ENCODE measurements at places on chromosomes 3 and 15.

GRCh38 chr3:26449996-26450395 lies 172.6 kb upstream of the LRRC3B start:
- DNase-seq: no peak

- DNase-seq: no peak
Measured at GRCh38 chr3:132007617-132008016, 27.2 kb downstream of the CPNE4 start.

DNA sequence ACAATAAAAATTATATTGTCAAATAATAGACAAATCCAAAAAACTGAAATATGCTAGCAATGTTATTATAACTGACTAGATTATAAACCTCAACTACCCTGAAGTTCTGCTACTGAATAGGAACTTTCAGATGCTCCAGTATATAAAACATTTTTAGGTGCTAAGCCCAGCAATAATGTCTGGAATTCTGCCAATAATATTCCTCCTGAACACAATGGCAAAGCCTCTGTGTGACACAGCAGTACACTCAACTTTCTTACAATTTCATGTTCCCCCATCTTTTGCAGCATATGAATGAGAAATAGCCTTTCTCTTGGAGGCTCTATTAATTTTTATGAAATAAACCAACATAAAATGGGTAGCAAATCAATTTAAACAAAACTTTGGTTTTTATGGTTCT lies 29.5 kb downstream of the ATOSA start:
- DNase-seq: no peak

DNA sequence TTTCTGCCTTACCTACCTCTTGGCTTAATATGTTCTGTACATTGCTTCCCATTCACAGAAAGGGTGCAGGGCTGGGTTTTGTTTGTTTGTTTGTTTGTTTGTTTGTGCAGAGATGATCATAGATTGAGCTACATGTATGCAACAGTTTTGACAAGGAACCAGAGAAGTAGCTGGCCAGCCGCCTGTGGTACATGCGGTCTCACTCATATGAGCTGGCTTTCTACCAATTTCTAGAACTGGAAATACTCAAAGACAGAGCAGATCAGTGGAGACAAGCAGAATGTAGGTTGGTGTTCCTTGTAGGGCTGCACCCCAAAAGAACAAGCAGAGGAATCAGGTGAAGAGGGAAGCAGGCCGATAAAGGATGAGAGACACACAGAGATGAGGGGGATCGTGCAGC lies 502.7 kb downstream of the SOX2 start:
- DNase-seq: no peak

DNA sequence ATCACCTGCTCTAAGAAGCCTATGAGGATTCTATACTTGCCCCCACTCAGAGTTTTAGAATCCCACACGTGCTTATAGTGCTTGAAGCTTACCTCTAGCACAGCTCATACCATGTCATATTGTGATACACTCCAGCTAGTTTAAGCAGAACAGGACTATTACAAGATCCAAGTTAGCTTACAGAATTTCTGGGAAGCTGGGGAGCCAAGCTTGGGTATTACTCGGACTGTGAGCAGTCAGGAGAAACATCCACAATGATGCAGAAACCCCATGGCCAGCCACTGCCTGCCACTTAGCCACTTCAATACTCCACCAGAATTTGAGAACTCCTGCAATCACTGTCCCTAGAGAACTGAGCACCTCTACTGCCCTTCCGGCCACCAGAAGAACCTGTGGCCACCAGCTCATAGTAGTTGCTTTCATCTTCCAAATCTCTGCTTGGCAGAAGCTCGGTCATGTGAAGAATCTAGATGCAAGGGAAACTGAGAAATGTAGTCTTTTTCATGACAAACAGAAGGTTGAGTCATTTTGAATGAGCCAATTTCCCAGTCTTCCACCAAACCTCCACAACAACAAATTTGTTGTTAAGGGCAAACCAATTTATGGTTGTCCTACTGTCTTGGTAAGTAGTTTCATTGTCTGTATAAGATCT lies 27.7 kb upstream of the SSR3 start:
- DNase-seq: no peak

DNA sequence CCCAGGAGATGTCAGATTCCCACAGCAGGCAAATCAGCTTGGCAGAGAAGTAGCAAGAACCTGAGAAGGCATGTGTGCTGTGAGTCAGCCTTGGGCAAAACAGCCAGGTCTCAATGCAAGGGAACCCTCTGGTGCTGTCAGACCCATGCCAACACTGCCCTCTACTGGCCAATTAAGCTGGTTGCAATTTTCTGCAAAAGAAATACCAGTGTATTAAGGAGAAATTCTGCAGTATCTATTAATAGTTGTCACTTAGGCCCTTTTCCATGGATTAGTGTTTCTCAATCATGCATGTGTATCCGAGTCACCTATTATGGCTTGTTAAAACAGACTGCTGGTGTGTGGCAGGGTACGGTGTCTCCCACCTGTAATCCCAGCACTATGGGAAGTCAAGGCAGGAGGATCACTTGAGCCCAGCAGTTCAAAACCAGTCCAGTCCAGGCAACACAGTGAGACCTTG lies 26.2 kb downstream of the MAP4 start:
- peak; percentile 27 for DNase-seq

GRCh38 chr3:71689291-71689690 lies 35.9 kb downstream of the EIF4E3 start:
- DNase-seq: no peak

- no peak for DNase-seq
Measured at GRCh38 chr15:59896663-59897074, 107.4 kb upstream of the FOXB1 start.

DNA sequence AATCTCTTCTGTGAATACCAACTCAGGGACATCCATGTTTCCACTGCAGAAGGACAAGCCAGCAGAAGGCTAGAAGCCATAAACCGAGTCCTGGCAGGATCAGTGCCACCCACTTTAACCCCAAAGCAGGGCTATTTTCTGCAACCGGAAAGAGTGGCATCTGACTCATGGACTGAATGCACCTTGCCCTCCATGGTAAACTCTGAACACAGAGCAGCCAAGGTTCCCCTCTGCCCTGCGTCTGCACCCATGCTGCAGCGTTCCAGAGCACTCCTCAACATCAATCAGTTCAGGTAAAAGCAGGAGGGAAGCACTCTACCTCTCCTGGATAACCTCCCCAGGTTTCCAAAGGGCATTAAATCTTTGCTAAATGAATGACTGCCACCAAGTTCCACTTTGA lies 801 bp upstream of the NGRN start:
- DNase-seq: no peak

GRCh38 chr15:55676507-55676906 lies 66.4 kb downstream of the PRTG start:
- no peak for DNase-seq

DNA sequence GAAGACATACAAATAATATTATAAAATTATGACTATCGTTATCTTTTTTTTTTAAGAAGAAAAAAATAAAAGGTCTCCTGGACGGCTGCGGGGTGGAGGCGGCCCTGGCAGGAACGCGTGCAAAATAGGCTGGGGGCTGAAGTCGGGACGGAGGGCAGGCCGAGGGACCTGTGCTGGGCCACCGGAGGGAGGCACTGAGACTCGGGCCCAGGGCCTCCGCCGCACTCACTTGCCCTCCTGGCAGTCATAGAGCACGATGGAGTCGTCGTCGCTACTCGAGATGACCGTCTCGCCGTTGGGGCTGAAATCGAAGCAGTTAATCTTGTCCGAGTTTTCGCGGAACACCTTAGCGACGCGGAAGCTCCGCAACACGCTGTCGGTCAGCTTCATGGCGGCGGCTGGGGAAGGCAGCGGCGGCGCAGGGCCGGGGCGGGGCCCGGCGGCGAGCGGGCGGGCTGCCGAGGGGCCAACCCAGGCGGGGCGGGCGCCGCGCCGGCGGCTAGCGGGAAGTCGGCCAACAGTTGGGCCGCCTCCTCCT lies 408 bp downstream of the WDR82 start:
- no peak for DNase-seq

- DNase-seq: peak; percentile 7
Measured at GRCh38 chr3:48429960-48430707, at the start of gene PLXNB1. Gene PLXNB1 (minus strand): TSS chr3:48430086. CDS start chr3:48424611, 5,475 bp downstream.

GRCh38 chr15:59437142-59437816 lies 707 bp upstream of the FAM81A start:
- DNase-seq: no peak

DNA sequence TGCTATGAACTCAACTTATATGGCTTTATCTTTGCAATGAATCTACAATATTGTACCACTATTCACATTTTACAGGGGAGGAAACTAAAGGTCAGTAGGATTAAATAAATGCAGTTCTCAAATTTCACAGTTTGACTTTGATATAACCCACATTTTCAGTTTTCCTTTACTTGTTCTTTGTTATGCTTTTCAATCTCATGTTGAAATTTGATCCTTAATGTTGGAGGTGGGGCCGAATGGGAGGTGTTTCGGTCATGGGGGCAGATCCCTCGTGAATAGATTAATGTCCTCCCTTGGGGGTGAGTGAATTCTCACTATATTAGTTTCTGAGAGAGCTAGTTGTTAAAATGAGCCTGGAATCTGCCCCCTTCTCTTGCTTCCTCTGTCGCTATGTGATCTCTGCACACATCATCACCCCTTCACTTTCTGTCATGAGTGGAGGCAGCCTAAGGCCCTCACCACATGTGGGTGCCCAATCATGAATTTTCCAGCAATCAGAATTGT lies 44.7 kb downstream of the CD200 start:
- DNase-seq: no peak

GRCh38 chr3:154050766-154051165 lies 70.4 kb upstream of the ARHGEF26 start:
- no peak for DNase-seq

GRCh38 chr15:54462511-54462913 lies 484.3 kb downstream of the UNC13C start:
- DNase-seq: no peak

DNA sequence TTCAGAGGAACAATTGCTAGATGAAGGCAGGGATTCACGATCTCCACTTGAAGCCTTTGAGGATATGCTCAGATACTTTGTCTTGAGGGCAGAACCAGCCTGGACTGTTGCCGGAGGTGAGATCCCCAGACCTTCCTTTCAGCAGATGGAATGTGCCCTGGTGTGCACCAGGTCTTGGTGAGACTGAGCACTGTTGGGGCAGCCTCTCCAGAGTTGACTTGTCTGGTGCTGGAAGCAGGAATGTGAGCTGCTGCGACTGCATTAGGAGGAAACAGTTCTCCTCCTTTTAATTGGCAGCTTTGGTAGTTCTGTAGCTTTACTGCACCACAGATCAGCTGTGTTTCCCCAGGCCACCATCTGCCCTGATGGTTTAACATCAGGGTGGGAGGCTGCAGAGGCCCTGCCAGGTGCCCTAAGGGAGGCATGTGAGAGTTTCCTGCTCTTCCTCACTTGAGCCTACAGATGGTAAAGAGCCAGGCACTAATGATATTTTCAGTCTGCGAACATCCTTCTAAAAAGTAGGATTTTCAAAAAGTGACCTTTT lies 58.5 kb downstream of the CTDSPL start:
- no peak for DNase-seq

DNA sequence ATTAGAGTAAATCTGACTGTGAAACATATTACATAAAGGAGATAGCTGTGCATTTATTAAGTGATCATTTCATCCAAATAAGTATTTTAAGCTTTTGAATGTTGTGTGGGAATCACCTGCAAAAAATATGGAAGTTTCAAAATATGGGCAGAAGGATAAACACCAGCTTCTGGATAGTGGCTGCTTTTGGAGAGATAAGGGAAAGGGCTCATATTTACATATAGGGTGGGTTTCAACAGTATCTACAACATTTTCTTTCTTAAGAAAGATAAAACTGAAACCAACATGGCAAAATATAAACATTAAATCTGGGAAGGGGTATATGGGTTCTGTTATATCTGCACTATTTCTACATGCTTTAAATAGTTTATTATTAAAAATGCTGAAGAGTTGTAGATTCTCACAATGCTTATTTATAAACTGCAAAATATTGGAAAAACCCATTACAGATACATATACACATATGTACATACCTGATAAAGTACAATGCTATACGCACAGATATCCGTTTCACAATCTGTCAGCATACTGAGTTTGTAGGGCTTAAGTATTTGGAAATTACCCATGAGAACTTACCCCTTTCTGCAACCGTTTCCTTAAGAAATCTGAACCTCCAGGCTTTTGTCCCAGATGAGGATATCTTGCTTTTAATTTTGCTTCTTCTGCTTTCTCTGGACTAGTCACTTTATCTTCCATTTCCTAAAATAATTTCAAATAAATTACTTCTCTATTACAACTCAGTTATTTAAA lies 12.1 kb downstream of the ARPP19 start:
- DNase-seq: no peak

- no peak for DNase-seq
Measured at GRCh38 chr3:49650637-49651036, 23.5 kb upstream of the APEH start.

DNA sequence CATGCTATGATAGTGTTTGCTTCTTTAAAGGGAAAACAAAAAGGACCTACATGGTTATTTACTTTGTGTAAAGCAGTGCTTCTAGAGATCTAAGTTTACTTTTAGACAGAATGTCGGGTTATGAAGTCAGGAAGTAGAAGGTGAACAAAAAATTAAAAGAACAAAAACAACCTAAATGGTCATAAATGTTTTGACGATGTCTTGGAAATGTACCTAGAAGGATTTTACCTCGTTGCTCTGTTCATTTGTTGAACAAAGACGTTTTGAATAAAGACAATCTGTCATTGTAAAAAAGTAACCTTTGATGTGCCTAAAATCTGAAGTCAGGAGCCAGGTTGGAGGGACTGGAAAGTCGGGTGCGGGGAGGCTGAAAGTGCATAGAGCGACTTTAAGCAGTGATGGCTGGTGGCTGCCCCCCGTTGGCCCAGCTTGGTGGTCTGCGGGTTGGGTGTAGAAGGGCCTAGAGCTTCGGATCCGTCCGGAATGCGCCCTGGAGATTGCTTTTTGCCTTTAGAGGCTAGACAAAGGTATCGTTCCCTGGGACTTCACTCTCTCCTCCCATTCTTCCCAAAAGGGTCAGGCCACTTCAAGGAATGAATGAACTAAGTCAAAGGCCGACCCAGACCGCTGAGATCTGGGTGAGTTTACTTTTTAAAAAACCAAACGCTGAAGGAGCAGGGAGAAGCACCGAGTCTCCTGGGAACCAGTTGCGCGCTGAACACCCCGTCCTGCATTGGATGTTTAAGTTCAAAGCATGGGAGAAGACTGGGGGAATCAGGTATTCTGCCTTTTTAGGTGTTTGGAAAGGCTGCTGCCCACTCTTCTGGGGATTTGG lies 2.1 kb downstream of the SOX14 start:
- DNase-seq: no peak

DNA sequence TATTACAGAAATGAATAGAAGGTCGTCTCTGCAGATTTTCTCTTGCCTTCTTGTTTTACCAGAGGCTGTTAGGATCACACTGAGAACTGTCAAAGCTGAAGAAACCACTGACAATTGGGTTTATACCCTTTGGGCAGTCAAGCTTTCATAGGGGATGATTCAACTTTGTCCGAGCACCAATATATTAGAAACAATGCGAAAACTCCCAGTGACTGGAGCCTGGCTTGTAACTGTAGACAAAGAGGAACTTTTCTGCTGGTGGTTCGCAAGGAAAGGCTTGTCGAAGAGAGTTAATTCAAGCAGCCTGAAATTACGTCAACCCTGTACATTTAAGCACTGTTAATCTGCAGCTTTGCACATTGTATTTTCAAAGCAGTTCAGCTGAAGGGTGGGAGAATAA lies 193.2 kb upstream of the ZNF385D start:
- DNase-seq: no peak
